Mesothelial cell of epicardium (in vitro differentiated cells): ENCODE measurements at places on chromosomes 1 and 21.

- no peak for DNase-seq
These were observed 57.3 kb downstream of the ZNF644 start for GRCh38 chr1:90964444-90965035.

GRCh38 chr1:60280256-60280655 lies 206.7 kb upstream of the C1orf87 start:
- DNase-seq, result no peak

DNA sequence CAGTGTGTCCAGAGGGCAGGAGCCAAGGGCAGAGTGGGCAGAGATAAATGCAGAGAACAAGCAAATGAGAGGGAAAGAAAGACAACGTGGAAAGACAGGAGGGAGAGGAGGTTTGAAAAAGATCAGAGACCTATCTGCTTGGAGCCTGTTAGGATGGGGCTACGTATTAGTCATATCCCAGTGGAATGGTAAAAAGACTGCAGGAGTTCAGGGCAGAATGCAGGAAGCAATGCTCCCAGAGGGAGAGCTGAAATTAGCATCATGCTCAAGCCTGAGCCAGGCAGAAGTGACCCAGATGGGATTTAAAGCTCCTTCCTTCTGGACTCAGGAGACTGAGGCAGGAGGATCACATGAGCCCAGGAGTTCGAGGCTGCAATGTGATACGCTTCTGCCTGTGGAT lies 261.3 kb upstream of the CHRM3 start:
- no peak for DNase-seq

GRCh38 chr1:204438628-204439027 lies 27.0 kb upstream of the PPP1R15B start:
- no peak for DNase-seq

GRCh38 chr1:39789571-39790110 lies 976 bp upstream of the BMP8B start:
- no peak for DNase-seq

DNA sequence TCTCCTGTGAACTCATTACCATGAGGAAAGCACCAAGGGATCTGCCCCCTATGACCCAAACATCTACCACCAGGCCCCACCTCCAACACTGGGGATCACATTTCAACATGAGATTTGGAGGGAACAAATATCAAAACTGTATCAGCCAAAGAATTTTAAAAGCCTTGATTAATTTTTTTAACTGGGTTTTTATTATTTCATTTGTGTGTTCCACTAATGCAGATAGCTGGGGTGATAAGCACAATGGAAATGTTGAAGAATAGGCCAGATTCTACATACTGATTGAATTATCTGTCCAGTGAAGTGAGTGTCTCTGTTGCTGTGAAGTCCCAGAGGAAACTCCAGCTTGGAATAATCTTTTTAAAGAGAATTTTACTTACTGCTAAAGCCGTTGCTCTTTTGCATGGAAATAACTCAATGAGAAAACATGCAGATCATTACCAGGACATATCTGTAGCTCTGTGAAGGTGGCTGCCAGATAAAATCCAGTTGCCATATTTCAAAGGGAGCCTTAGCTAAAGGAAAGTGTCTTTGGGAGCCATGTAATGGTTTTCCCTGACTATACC lies 44.4 kb upstream of the DHCR24 start:
- DNase-seq, result no peak

DNA sequence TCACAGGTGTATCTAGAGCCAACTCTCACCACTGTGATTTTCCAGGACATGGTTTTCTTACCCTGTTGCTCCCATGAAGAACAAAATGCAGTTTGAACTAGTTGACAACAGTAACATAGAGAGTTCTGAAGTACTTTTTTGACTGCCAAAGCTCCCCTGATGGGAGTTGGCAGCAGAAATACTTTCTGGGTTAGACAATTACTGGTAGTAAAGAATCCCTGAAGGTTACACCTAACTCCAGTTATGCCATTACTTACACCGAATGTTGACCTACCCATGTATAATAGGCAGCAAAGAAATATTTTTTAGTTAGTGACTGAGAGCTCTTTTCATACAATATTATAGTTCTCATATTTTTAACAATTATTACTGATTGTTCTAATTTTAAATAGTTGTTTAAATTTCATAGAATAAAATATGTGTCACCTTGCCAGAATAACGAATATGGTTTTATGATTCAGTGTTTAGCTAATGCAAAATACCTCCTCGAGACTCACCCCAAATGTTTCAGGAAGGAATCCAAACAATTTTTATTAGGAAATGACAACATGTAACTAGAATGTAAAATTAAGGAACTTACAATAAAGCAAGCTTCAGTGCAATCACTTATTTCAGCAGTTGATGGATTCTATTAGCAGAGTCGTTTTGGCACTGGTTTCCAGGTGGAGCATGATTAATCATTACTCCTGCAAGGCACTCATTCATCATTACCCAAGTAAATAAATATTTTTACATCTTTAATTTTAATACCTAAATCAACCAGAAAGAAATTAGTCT lies 237.6 kb downstream of the MRPL39 start:
- no peak for DNase-seq

GRCh38 chr1:26598890-26599289 lies 69.3 kb downstream of the RPS6KA1 start:
- DNase-seq, result no peak

- DNase-seq, result no peak
These were observed 42.2 kb upstream of the WNT4 start for GRCh38 chr1:22184892-22185612.

GRCh38 chr1:905071-905749 lies 18.5 kb upstream of the SAMD11 start:
- DNase-seq, result no peak

GRCh38 chr1:55015731-55016620 lies 17.2 kb downstream of the BSND start:
- no peak for DNase-seq

- no peak for DNase-seq
These were observed 15.6 kb upstream of the SLC45A1 start for GRCh38 chr1:8302081-8302956.
